ENCODE measurements at places on chromosomes 2 and 18.
A peak's percentile ranks its signal among the peaks of the same experiment; 100 is the strongest.

DNA sequence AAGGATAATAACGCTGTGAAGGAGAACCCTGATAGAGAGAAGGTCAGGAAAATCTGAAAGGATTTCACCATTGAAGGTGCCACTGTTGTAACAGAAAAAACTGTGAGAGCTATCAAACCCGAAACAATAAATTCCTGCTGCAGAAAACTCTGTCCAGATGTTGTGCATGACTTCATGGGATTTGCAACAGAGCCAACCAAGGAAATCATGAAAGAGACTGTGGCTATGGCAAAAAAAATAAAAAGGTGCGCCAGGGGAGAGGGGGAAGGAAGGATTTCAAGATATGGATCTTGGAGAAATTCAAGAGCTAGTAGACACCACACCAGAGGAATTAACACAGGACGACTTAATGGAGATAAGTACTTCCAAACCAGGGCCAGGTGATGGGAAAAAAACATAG, 88.0 kb downstream of the LDLRAD4 start:
- DNase-seq: no peak
- no peaks in the 10 kb centered on the region for H3K36me3 ChIP-seq
- H3K4me3 ChIP-seq: no peak overlapping the region
- H3K27ac ChIP-seq: no peak overlapping the region
- no peaks in the 10 kb centered on the region for H3K27me3 ChIP-seq

DNA sequence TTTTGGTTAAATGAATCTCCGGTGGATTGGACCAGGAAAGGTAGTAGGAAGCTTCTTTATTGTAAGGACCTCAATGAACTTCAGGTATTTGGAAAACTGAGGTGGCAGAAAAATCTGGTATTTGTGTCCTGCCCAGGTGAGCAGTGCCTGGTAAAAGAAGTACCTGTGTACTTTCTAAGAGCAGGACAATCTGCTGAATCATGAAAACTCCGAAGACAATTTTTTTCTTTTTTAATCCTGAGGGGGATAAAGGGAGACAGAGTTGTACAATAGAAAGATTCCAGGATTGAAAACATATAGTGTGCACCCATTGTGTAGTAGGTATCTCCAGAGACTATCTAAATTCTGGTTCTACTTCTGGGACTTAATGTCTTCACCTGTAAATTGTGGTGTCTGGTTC, 191.8 kb upstream of the SPOPL start:
- no peak overlapping the region for H3K27ac ChIP-seq
- H3K4me1 ChIP-seq: no peaks in the 10 kb centered on the region
- H3K36me3 ChIP-seq: no peaks in the 10 kb centered on the region

DNA sequence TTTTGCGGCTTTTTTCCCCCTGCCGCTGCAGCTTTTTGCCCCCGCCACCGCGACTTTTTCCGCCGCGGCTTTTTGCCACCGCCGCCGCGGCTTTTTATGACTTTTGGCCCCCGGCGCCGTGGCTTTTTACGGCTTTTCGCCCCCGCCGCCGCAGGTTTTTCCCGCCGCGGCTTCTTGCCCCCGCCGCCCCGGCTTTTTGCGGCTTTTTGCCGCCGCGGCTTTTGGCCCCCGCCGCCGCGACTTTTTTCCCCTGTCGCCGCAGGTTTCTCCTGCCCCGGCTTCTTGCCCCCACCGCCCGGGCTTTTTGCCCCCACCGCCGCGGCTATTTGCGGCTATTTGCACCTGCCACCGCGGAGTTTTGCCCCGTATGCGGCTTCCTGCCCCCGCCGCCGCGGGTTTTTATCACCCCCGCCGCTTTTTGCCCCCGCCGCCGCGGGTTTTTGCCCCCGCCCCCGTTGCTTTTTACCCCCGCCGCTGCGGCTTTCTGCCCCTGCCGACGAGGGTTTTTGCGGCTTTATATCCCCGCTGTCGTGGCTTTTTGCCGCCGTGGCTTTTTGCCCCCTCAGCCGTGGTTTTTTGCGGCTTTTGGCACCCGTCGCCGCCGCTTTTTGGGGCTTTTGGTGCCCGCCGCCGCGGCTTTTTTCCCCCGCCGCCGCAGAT, 2750.9 kb downstream of the RPIA start:
- peak overlapping the region; percentile 9 for H3K4me3 ChIP-seq
- no peaks in the 10 kb centered on the region for H3K27me3 ChIP-seq
- no peak for DNase-seq
- no peak overlapping the region for H3K27ac ChIP-seq

- no peak for DNase-seq
- H3K36me3 ChIP-seq: no peaks in the 10 kb centered on the region
- no peak overlapping the region for H3K4me3 ChIP-seq
- H3K4me1 ChIP-seq: no peaks in the 10 kb centered on the region
- H3K27me3 ChIP-seq: no peaks in the 10 kb centered on the region
These were observed 63.4 kb upstream of the L3MBTL4 start for GRCh38 chr18:6478121-6478520.

- DNase-seq: no peak
- no peak overlapping the region for H3K4me3 ChIP-seq
- H3K27me3 ChIP-seq: no peaks in the 10 kb centered on the region
- H3K4me1 ChIP-seq: no peaks in the 10 kb centered on the region
- no peak overlapping the region for H3K27ac ChIP-seq
- H3K36me3 ChIP-seq: no peaks in the 10 kb centered on the region
These were observed 99.7 kb upstream of the AQP4 start for GRCh38 chr18:26965206-26965605.

GRCh38 chr2:155947069-155947468, 385.5 kb downstream of the NR4A2 start:
- no peak for DNase-seq
- no peak overlapping the region for H3K27ac ChIP-seq
- no peaks in the 10 kb centered on the region for H3K27me3 ChIP-seq
- no peak overlapping the region for H3K4me3 ChIP-seq
- H3K36me3 ChIP-seq: no peaks in the 10 kb centered on the region
- H3K4me1 ChIP-seq: no peaks in the 10 kb centered on the region

GRCh38 chr2:102180687-102180999, 6.2 kb upstream of the IL1RL2 start:
- no peaks in the 10 kb centered on the region for H3K4me1 ChIP-seq
- H3K4me3 ChIP-seq: no peak overlapping the region

- H3K27me3 ChIP-seq: no peaks in the 10 kb centered on the region
- H3K36me3 ChIP-seq: no peaks in the 10 kb centered on the region
- DNase-seq: no peak
- no peak overlapping the region for H3K4me3 ChIP-seq
- H3K4me1 ChIP-seq: no peaks in the 10 kb centered on the region
These were observed 132.3 kb downstream of the TTC32 start for GRCh38 chr2:19769513-19769912.
